ENCODE measurements at places on chromosomes 12 and 14.

- no peak for DNase-seq
These were observed 128.3 kb upstream of the FGD4 start for GRCh38 chr12:32270818-32271710.

DNA sequence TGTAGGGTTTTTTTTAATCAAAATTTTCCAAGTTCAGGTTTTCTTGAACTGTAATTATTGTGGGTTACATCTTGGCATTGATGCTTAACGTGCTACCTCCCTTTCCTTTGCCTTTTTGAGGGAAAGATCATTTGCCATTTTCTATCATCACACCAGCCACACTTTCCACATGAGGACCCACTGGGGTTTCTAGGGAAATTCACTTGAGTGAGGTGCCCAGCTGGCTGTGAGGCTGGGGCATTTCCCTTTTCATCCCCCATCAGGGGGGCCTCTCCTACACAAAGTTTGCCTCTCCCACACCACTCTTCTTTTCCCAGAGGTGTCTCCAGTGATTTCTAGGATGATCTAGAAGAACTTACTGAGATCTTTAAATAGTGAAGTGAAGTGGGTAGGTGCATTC is 335.7 kb downstream of the BMP4 start:
- no peak for DNase-seq

DNA sequence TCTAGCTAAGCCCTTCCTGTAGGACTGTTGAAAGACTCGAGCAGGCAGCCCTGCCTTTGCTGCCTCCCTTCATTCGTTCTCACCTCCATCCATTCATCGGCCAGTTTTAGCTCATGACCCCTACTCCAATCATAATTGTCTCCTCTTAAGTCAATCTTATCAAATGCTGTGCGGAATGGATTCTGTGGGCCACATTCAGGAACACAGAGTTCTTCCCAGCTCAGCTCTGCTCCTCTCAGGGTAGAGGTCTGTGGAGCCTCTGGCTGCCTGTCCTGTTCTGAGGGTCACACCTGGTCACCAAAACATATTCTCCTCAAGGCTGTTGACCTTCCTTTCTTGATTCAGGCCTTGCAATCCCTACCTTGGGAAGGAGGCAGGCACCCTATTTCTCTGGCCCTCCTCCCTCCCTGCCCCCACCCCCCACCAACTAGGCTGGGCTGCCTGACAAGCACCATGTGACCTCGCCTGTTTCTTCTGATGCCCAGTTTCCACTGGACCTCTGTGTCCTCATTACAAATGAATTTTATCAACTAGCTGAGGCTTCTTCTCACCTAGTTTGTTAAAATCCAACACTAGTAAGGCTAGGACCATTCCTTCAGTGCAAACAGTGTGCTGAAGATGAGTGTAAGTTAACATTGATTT is 3.5 kb downstream of the SMCO2 start:
- no peak for DNase-seq

GRCh38 chr12:70883855-70884254 is 36.7 kb downstream of the PTPRR start:
- DNase-seq = no peak

DNA sequence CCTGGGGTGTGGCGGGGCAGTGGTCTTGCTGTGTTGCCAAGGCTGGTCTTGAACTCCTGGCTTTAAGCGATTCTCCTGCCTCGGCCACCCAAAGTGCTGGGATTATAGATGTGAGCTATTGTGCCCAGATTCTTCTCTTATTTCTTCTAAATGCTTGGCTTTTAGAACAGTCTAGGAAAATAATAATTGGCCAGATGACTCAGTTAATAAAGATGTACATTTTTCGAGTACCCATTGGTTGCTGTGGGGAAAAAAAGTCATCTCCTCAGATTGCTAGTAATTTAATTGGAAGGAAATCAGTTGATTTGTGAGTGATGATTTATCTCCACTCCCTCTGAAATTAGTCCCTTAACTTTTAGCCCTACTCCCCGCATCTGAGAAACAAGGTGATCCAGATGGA is 45.5 kb downstream of the CHST11 start:
- DNase-seq = no peak

- DNase-seq = no peak
These were observed 60.4 kb upstream of the ARID2 start for GRCh38 chr12:45669093-45669492.

DNA sequence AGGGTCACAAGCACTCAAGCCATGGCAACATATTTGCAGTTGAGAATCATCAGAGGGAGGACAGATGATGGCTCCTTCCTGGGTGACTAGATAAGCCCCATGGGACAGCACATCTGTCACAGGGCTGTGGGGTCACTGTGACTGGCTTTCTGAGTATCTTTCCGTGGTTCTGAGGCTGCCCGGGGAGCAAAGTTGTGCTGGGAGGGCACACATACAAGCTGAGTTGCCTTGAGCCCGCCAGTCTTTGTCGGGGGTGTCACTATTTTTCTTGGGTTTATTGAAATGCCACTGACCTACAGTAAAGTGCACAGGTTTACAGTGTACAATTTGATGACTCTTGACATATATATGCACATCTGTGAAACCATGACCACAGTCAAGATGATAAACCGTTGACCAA is 17.2 kb upstream of the KIF26A start:
- DNase-seq = no peak

- no peak for DNase-seq
These were observed 449 bp downstream of the THAP2 start for GRCh38 chr12:71664411-71665089.
